Cerebellar nuclear complex (tissue), 1 donor: ENCODE measurements at places on chromosomes 13 and 19.
A peak's percentile ranks its signal among the peaks of the same experiment; 100 is the strongest.

- peak; percentile 51 for DNase-seq
Measured at GRCh38 chr19:10748927-10749434, 31.1 kb downstream of the DNM2 start.

DNA sequence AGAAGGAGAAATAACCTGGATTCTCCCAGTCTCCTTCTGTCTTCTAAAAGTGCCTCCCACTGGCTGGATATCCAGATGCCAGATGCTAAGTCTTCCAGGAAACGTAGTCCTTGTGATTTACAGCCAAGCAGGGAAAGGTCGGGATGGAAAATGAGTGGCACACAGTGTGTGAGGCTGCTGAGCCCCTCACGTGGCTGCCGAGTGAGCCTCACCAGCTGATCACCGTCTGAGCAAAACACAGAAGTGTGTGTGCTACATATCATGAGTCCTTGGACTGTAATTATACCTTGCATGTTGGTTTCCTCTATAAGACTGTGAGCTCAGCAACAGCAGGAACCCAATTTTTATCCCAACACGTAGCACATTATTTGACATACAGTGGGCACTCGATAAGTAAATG, 15.1 kb downstream of the LHFPL6 start:
- DNase-seq = no peak

DNA sequence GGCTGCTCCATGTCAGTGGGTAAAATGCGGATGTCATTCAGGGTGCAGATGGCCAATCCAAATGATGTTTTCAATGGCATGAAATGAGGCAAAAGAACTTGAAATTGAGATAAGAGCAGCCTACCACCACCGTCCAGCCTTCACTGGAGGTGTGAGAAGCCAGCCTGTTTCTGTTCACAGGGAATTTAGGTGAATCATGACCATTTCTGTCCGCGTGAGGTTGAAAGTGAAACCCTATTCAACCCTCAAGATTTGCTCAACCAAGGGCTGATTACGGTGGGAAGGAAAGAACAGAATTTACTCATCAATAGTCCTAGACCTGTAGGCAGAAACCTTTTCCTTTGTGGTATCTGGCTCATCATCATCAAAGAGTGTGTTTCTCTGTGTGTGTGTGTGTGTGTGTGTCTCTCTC, 370.7 kb downstream of the COG6 start:
- DNase-seq = no peak

DNA sequence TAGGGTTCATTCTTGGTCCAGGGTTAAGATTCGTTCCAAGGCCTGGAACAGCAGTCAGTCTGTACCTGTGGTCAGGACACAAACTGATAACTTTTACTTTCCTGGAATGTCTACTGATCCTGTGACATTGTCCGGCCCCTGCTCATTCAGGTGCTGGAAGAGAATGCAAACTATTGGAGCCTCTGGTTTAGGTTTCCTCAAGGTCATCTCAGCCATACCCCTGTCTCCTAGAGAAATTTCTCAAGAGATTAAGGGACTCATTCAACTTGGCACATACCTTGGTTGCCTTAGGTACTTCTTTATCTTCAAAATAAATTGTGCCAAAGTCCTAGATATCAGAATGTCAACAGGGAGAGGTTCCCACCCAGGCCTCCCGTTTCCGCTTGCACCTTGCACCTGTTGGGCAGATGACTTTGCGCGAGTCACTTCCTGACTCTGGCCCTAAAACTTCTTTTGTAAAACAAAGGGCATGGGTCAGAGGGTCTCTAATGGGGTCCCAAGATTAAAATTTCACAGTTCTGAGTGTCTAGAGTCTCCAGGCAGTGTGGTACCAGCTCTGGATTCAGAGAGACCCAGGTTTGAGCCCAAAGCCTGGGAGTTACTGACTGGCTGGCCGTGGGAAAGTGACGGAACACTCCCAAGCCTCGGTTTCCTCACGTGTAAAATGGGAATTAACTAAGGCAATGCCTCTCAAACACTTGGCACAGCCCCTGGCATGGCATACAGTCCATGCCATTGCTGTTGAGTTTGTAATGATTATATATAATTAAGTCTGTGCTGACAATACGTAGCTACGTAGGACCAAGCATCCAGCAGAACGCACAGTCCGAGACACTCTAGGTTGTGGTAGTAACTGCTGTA, 25.8 kb upstream of the CYP2S1 start:
- no peak for DNase-seq

- no peak for DNase-seq
Measured at GRCh38 chr13:24323036-24323738, 13.8 kb downstream of the C1QTNF9 start.
